Transverse colon (tissue), 4 donors: ENCODE measurements at places on chromosomes 1 and 21. TPM values are rescaled to one million over a fixed set of nuclear protein-coding genes. Genes with fewer than 3 reads are reported as not detected.

The PADI3 gene
- not detected for total RNA-seq

The GABRD gene
- total RNA-seq, result not detected

The BMP8A gene
- not detected for total RNA-seq

The SLC44A3 gene
- total RNA-seq, result 24.9 TPM

The CFAP107 gene
- total RNA-seq, result not detected

The PLA2G2C gene
- 0.14 TPM for total RNA-seq

The FCN3 gene
- not detected for total RNA-seq

The KLHDC8A gene
- 0.41 TPM for total RNA-seq

The OR2T33 gene
- not detected for total RNA-seq

The PLPP3 gene
- total RNA-seq, result 51.2 TPM
